ENCODE measurements at places on chromosomes 7 and 10.

- DNase-seq: no peak
These were observed 6.2 kb downstream of the REEP3 start for GRCh38 chr10:63527401-63527800.

- DNase-seq: no peak
These were observed 284.4 kb upstream of the PFKP start for GRCh38 chr10:2782950-2783349.

DNA sequence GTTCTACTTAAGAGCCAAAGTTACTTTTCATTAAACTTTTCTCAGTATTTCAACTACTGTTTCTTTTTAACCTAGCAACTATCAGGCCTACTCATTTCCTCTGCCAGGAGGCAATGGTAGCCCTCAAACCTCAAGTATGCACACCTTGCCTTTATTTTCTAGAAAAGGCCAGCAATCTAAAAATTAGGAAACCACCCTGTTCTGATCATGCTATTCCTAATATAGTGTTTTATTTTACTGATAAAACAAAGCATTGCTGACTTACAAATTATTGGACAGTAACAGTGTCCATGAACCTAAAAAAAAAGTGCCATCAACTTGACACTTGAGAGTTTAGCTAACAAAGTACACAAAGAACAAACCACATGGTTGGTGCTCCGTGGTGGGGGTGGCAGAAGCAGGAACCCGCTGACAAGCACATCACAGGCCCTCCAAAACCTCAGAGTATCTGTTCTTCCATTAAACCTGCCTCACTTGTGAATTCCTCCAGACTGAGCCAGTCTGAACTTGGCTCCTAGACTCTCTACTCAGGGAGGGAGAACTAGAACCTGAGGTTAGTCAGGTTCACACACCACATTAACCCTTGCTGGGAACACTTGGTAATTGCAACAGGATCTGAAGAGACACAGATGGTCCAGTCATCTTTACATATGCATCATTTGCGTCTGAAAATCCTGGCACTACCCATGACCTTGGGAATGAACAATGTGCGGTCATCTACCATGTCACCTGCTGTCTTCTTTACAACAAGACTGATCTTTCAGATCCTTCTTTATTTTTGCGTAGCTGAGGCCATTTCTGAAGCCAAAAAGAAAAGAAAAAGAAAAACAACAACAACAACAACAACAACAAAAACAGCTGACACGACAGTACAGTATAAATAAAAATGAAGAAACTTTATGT lies 31.9 kb downstream of the PIP4K2A start:
- DNase-seq: no peak

- DNase-seq: no peak
These were observed 65.7 kb downstream of the GBF1 start for GRCh38 chr10:102311025-102311420.

- peak; percentile 67 for DNase-seq
These were observed at the start of gene EGFR for GRCh38 chr7:55018361-55019190. EGFR (plus strand) TSS chr7:55019017; CDS start chr7:55019278, 261 bp downstream.

DNA sequence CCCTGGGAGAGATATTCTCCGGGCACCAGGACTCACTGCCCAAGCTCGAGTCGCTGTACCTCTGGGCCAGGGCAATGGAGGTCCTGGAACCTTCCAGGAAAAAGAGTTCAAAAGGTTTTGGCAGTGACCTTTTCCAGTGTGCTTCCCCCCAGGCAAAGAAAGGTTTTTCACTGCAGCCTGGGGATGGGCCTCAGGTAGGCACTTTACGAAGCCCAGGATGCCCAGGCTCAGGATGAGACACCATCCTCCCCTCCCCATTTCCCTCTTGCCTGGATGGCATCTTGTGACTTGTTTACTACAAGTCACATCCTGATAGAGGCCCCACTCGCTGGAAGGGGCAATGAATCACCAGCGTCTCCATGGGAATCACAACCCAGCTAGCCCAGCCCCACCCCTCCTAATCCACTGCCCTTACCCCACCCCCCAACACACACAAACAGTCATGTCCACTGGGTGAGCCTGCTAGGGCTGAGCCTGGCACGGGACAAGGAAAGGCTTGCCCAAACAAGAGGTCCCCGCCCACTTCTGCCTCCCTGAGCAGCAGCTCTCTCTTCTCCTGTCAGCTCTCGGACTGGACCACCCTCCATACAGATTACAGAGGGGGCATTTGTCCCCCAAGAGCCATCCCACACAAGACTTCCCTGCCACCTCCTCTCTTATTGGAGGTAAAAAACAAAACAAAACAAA lies 93.8 kb upstream of the SMNDC1 start:
- DNase-seq: no peak

- DNase-seq: no peak
These were observed 26.4 kb upstream of the SRGN start for GRCh38 chr10:69061305-69062161.

- DNase-seq: no peak
These were observed 582.4 kb downstream of the SUGCT start for GRCh38 chr7:40717242-40717641.

- DNase-seq: no peak
These were observed 98.6 kb upstream of the SVIL start for GRCh38 chr10:29733323-29733722.

DNA sequence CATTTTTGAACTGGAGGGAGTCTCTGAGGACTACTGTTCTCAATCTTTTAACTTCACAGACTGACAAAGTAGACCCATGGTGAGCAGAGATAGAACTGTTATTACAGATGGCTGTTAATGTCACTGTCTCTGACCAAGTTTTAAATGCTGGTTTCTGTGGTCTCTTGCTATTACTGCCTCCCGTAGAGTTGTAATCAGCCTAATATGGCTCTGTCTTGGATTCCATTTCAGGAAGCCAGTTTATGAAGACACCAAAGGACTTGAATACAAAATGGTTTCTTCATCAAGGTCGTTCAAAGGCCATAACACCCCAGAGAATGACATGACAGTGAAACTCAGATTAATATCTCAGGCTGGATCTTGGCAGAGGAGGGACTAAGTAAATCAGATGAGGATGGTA lies 3.9 kb downstream of the SFRP4 start:
- DNase-seq: no peak

- no peak for DNase-seq
These were observed 40.7 kb upstream of the SDK1 start for GRCh38 chr7:3260401-3260715.

DNA sequence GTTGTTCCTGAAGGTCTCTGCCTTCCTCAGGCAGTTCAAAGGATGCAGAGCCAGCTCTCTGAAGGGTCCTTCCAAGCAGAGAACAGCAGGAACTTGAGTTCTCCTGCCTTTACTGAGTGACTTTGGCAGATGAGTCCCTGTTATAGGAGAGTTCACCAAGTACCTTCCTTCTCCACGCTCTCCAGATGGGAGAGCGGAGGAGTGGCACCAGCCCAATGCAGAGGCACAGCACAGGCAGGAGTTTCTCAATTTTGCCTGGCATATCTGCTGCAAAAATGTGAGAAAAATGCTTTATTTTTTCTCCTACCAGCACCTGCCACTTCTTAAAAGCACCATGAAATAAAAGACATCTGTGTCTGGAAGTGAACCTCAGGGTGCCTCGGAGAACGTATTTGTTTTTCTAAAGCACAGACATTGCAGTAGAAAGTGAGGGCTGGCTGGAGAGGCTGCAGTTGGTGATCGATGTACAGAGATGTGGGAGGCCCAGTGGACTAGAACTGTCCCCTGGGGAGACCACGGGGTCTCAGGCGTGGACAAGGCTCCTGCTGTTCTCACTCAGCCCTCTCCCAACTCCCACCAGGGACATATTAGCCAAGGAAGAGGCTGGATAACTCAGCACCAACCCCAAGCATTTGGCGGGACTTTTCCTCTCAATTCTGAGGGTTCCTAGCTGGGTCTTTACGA lies 174.5 kb downstream of the WDR37 start:
- DNase-seq: peak; percentile 55

Data from anterior cingulate cortex (tissue), 58 donors.